ENCODE measurements at places on chromosomes 7 and 10.

DNA sequence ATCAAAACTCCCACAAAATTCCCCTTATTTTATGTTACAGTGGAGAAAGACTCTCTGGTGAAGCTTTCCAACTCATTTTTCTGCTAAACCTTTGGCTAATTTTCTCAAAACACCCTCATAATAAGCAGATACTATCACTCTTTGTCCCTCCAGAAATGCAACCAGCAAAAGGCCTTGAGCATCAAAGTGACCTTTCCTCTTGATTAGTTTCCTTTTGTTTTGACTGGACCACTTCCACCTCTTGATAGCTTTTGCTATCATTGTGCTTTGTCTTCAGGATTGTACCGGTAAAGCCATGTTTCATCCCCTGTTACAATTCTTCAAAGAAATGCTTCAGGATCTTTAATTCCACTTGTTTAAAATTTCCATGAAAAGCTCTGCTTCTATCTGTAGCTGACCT, 115.1 kb upstream of the SLC13A1 start:
- DNase-seq: no peak

- DNase-seq: no peak
Measured at GRCh38 chr10:91689731-91690168, 56.9 kb upstream of the PPP1R3C start.

- DNase-seq: peak; percentile 24
Measured at GRCh38 chr10:84540617-84541288, 212.4 kb downstream of the CCSER2 start.

DNA sequence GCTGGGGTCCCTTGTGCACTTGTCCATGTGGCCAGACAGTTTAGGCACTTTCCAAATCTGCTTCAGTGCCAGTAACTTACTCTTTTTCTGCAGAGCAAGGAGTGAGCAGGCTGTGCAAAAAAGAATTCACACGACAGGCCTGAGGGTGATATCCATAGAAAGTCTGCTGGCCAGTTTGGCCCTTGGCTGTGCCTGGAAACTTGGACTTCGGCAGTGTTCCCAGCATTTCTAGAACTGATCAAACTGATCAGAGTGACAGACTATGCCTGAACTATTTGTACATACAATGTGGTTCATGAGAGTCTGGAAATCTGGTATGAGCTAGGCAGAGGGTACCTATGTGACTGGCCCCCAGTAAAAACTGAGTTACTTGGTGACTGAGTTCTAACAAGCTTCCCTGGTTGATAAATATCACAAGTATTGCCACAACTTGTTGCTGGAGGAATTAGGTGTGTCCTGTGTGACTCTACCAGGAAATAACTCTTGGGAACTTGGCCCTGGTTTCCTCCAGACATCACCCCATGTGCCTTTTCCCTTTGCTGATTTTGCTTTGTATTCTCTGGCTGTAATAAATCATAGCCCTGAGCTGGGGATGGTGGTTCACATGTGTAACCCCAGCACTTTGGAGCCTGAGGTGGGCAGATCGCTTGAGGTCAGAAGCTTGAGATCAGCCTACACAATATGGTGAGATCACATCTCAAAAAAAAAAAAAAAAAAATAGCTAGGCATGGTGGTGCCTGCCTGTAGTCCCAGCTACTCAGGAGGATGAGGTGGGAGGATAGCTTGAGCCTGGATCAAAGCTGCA, 3.3 kb upstream of the DENND10 start:
- DNase-seq: no peak

DNA sequence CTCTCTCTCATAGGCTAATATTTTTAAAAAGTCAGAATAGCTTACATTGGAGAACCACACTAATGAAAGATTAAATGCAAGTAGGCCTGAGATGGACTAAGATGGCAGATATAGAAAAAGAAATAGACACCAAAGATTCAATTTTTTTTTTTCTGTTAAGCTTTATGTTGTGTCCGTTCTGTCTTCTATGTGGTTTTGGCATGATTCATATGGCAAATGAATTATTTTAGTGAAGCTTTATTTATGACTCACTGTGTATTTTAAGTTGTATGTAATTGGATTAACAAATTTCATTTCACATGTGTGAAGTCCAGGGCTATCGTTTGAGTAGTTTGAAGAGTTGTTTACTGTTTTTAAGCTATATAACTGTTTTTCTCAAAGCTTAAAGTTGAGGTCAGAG, 214.8 kb downstream of the CAMK1D start:
- no peak for DNase-seq

GRCh38 chr10:125217990-125218675, 57.8 kb upstream of the CTBP2 start:
- DNase-seq: no peak

- no peak for DNase-seq
Measured at GRCh38 chr10:33321516-33321915, 13.0 kb downstream of the NRP1 start.

DNA sequence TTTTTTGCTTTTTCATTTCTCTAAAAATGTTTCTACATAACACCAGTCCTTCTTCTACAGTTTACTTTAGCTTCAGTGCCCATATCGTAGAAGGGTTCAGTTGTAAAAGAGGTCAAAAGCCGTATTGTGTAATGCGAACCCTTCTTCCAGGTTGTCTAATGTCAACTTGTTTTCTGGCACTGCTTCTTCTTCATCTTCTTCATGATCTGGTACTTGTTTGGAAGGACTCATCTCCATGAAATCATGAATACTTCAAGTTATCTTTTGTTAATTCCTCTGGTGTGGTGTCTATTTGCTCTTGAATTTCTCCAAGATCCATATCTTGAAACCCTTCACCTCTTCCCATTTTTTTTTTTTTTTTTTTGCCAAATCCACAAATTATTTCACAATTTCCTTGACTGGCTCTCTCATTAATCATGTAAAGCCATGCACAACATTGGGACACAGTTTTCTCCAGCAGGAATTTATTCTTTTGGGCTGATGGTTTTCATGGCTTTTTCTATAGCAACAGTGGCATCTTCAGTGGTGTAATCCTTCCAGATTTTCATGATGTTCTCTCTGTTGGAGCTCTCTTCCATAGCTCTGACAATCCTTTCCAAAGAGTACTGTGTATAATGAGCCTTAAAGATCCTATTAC, 85.1 kb downstream of the CPED1 start:
- DNase-seq: no peak

- no peak for DNase-seq
Measured at GRCh38 chr10:132468651-132469050, 68.9 kb upstream of the INPP5A start.

- no peak for DNase-seq
Measured at GRCh38 chr7:148478551-148478950, 112.0 kb upstream of the C7orf33 start.

GRCh38 chr10:24622781-24623301, 100.8 kb downstream of the ARHGAP21 start:
- DNase-seq: no peak

- DNase-seq: no peak
Measured at GRCh38 chr7:43761938-43762692, 3.6 kb downstream of the BLVRA start.

DNA sequence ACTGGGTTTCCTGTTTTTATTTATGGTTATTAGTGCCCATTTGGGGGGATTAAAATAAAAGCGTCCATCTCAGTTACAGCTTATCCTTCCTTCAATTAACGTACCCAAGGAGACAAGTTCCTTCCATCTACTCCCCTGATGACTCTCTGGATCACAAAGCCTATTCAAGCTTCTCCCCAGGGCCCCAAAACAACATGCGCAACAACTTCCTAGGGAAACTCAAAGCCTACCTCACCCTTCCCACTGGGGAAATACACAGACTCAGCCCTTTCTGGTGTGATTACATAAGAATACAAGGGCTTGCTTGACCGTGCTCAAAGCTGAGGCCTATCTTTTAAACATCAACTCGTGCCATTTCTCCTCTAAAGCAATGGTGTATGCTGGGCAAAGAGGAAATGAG, 112.4 kb downstream of the CDK6 start:
- DNase-seq: no peak

DNA sequence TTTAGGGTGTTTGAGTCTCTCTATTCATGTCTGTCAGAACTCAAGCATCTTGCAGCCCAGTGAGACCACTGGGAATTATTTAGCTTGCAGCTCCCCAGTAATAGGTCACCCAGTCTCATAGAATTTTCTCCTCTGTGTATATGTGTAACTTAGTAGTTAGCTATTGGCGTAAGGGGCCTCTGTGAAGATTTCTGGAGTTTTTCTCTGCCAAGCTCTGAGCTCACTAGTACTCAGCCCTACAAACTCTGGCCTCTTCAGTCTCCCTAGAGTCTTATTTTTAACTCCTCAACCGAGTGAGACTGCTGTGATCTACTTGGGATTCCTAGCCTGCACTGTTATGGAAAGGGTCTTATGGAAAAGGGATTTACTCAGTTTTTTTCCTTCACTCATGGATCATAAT, 90.2 kb downstream of the PPP1R9A start:
- DNase-seq: no peak

DNA sequence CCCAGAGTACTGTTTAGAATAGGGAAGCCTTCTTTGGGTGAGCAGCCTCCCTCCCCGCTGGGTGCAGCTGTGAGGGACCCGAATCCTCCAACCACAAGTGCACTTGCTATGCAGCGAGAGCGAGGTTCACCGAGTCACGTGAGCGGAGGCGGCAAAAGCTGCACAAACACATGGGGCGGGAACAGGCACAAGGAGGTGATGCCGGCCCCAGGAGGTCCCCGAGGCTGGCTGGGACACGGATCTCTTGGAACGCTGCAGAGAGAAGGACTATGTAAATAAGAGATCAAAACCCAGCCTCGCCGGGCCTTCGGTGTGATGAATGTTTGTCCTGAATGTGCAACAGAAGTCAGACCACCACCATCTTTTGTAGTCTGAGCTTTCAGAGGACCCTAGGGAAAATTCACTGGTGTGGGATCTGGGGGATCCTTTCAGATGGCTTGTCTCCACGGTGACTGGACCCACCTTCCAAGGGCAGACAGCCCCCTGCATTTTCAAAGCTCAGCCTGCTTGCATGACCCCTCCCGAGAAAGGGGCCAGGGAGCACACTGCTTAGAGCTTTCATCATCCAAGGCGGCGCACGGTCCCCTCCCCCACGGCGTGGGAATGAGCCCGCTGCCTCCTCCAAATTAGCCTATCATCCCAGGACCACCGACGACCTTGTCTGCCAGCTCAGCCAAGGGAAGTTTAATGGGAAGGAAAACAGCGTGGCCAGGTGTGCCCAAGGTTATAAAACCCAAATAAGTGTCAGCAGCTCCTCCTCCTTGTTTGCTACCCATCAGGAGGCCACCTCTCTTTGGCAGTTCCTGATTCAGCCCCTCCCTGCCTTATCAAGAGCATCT, 327.7 kb downstream of the CXCL12 start:
- DNase-seq: no peak

GRCh38 chr7:103626776-103627175, 180.8 kb upstream of the SLC26A5 start:
- no peak for DNase-seq

- DNase-seq: no peak
Measured at GRCh38 chr7:12066521-12066920, 144.6 kb upstream of the TMEM106B start.

DNA sequence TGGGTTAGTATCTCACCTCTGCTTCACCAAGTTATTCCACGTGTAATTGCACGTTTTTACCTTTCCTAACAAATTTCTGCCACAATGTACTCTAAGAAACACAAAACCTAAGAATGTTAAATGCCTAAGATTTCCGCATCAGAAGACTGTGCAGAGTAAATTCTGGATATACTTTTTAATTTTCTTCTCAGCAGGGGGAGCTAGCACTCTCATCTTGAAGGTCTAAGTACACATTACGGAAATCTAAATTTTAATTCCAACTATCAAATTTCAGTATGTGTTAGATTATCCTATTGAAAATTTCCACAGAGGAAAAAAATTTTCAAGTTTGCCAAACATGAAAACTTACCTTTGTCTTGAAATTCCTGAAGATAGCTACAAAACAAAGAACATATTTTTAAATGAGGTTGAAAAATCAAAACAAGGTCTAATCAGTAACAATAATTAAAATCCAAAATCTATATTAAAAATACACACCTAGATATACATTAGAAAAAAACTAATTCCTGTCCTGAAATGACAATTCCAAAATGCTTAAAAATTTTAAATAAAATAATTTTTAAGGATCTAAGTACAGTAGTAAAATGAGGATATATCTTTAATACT, 10.5 kb downstream of the SKAP2 start:
- peak; percentile 47 for DNase-seq

DNA sequence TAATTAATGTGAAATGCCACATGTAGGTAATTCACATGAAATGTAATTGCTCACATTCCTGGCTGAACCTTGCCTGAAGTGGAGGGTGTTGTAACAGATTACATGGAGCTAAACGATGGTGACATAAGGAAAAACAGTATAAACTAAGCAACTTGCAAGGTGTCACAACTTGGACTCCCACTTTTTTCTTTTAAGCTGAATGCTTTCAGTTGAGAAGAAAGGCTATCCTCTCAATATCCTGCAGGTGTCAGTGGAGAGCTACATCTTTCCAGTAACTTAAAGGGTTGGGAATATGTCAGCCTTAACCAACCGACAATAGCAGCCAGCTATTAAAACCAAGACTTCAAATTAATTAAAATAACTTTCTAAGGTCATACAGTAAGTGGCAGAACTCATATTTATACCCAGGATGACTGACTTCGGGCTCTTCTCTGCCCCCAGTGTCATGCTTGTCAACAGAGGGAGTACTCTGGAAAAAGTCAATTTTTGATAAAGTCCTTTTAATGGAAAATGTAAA, 33.7 kb downstream of the NRBF2 start:
- peak; percentile 83 for DNase-seq

GRCh38 chr7:31310321-31310935, 30.1 kb downstream of the NEUROD6 start:
- no peak for DNase-seq

GRCh38 chr10:73810358-73810734, 1.1 kb downstream of the NDST2 start:
- DNase-seq: no peak

DNA sequence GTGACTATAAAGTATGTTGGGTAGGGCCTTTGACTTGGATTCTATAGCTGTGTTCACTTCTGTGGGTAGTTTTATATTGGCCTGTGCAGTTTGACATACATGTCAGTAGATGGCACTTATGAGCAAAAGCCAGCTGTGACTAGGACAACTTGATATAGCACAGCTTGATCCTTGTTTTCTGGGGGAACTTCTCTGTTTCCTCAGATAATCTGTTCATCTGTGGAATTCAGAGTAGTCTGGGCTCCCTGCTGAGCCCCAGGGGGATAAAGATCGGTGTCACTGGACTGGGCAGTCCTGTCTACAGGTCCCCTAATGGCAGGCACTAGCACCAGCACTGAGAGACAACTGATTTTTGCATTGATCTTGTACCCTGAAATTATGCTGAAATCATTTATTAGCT, 25.4 kb downstream of the CYP2C9 start:
- peak; percentile 2 for DNase-seq

GRCh38 chr7:81802251-81802650, 32.4 kb upstream of the HGF start:
- DNase-seq: no peak

- no peak for DNase-seq
Measured at GRCh38 chr10:125158601-125159485, 1.5 kb downstream of the CTBP2 start.

- DNase-seq: no peak
Measured at GRCh38 chr7:94401428-94401814, 6.7 kb downstream of the COL1A2 start.

DNA sequence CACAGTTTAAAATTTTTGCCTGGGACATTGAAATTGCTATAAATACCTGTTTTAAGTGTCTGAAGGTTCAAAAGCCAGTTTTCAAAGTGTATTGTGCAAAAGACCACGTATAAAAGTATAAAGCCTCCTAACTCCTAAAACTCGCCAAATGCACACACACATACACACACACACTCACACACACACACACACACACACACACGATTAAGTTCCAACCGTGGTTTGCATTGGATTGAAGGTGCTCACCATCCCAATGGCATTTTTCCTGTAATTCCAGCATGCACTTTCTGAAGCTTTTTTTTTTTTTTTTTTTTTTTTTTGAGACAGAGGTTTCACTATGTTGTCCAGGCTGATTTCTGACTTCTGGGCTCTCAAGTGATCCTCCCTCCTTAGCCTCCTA, 2.8 kb upstream of the RGS10 start:
- DNase-seq: no peak
